ENCODE measurements at places on chromosomes 4 and X. TPM values are rescaled to one million over a fixed set of nuclear protein-coding genes. Genes with fewer than 3 reads are reported as not detected.

GRCh38 chr4:83692028-83692427 lies 156.1 kb downstream of the GPAT3 start:
- no peaks in the 10 kb centered on the region for H3K4me1 ChIP-seq
- H3K4me3 ChIP-seq, result no peak overlapping the region
- no peaks in the 10 kb centered on the region for H3K36me3 ChIP-seq
- DNase-seq, result no peak
- H3K27me3 ChIP-seq, result no peaks in the 10 kb centered on the region

The ADAMTS3 gene
- total RNA-seq, result 3.6 TPM

- H3K36me3 ChIP-seq, result no peaks in the 10 kb centered on the region
- H3K4me1 ChIP-seq, result no peaks in the 10 kb centered on the region
- no peak overlapping the region for H3K4me3 ChIP-seq
- H3K27me3 ChIP-seq, result no peaks in the 10 kb centered on the region
These were observed 69.2 kb downstream of the UCHL1 start for GRCh38 chr4:41325901-41326300.

- no peak for DNase-seq
- H3K4me3 ChIP-seq, result no peak overlapping the region
- H3K4me1 ChIP-seq, result no peaks in the 10 kb centered on the region
- H3K27ac ChIP-seq, result no peak overlapping the region
- H3K27me3 ChIP-seq, result no peaks in the 10 kb centered on the region
These were observed 24.0 kb downstream of the GIMD1 start for GRCh38 chr4:106344647-106344970.

DNA sequence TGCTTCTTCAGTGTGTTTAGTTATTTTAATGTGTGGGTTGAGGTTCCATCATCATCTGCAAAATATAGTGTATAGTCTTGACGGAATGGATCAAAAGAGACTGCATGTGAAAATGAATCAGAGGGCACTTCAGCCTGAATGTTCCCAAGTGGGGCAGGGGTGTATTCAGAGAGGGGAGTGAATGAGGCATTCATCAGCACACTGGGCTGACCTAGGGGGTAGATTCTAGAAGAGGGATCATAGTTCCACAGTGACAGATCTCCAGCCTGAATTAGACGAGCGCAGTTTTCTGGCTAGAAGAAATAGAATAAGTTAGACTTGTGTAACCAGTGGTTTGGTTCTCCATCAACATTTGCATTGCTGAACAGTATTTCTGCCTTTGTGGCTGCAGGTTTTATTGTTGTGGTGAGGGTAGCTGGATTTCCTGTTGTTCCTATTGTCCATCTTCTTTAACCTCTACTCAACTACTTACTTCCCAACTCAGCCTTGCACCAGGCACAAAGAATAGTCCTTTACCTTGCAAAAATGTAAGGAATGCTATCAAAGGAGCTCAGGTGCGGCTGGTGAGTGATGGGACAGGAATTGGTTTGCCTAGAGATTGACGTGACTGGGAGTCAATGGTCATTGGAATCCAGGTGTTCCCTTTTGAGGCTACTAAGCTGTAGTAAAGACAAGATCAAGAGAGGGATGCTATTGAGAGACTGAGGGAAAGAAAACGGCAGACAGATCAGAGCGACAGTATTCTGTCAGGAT lies 50.9 kb downstream of the NAP1L5 start:
- no peak overlapping the region for H3K27ac ChIP-seq
- H3K36me3 ChIP-seq, result no peaks in the 10 kb centered on the region
- DNase-seq, result no peak
- H3K27me3 ChIP-seq, result no peaks in the 10 kb centered on the region

DNA sequence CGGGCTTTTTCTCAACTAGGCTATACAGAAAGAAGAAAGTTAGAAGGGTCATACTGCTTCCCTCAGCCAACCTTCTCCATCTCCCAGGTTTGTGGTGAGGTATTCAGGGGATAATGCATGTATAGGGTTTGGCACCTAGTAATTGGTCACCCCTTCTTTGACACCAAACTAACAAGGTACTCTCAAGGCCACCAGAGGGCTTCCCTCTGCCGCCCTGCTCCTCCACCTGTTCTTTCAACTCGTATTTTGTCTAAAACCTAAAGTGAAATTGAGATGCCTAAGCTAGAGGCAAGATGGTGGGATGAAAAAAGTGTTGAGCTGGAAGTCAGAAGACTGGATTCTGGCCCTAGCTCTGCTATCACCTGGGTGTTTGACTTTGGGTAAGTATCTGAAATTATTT lies 22.0 kb downstream of the CT47C1 start:
- H3K4me3 ChIP-seq, result no peak overlapping the region
- H3K36me3 ChIP-seq, result no peaks in the 10 kb centered on the region
- H3K27ac ChIP-seq, result no peak overlapping the region
- DNase-seq, result no peak
- no peaks in the 10 kb centered on the region for H3K4me1 ChIP-seq

DNA sequence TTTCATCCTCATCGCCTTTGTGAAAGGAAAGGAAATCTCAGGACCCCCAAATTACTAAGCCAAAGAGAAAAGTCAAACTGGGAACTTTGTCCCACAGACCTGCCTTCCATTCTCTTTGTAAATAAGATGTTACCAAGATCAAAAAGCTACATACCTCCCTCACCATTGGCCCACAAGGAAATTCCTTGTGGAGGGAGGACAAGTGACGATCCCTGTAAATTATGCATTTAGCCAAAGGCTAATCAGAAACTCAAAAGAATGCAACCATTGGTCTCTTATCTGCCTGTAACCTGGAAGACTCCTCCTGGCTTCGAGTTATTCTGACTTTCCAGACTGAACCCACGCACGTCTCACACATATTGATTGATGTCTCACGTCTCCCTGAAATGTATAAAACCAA lies 70.3 kb downstream of the SHOX start:
- H3K27me3 ChIP-seq, result no peaks in the 10 kb centered on the region
- no peak for DNase-seq
- H3K4me3 ChIP-seq, result no peak overlapping the region
- H3K27ac ChIP-seq, result no peak overlapping the region
- no peaks in the 10 kb centered on the region for H3K36me3 ChIP-seq
- no peaks in the 10 kb centered on the region for H3K4me1 ChIP-seq

- no peak overlapping the region for H3K4me3 ChIP-seq
- no peak for DNase-seq
- H3K27me3 ChIP-seq, result no peaks in the 10 kb centered on the region
- H3K27ac ChIP-seq, result no peak overlapping the region
- H3K4me1 ChIP-seq, result no peaks in the 10 kb centered on the region
These were observed 219.0 kb upstream of the EMCN start for GRCh38 chr4:100736641-100737451.

DNA sequence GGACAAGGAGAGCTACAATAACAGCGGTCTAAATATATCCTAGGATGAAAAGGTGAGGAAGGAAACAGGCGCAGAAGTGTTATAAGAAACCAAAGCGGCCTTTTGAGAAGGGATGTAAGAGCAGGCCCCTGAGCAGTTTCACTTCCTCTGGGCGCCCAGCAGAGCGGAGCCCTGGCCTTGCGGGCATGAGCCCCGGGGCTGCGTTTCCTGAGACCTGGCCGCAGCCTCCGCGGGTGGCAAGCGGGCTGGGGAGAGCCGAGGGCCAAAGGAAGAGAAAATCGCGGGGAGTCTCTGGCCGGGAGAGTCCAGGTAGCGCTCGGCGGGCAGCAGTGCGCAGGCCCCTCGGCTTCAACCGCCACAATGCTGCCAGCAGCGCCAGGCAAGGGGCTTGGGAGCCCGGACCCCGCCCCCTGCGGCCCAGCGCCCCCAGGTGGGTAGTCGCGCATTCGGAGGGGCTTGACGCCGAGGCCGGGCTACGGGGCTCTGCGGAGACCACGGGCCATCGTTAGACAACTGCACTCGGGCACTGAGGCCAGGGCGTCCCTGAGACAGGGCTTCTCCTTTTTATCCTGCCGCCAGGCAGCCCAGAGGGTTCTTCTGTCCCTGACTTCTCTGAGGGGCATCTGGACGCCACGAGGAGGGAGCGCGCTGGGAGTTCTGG lies at the start of gene BANK1:
TSS of gene BANK1 (plus strand) at position 210 of the 661 bp plus-strand sequence. CDS start at position 361, 151 bp downstream.
- H3K36me3 ChIP-seq, result no peaks in the 10 kb centered on the region
- H3K4me1 ChIP-seq, result no peaks in the 10 kb centered on the region
- DNase-seq, result peak; percentile 86

DNA sequence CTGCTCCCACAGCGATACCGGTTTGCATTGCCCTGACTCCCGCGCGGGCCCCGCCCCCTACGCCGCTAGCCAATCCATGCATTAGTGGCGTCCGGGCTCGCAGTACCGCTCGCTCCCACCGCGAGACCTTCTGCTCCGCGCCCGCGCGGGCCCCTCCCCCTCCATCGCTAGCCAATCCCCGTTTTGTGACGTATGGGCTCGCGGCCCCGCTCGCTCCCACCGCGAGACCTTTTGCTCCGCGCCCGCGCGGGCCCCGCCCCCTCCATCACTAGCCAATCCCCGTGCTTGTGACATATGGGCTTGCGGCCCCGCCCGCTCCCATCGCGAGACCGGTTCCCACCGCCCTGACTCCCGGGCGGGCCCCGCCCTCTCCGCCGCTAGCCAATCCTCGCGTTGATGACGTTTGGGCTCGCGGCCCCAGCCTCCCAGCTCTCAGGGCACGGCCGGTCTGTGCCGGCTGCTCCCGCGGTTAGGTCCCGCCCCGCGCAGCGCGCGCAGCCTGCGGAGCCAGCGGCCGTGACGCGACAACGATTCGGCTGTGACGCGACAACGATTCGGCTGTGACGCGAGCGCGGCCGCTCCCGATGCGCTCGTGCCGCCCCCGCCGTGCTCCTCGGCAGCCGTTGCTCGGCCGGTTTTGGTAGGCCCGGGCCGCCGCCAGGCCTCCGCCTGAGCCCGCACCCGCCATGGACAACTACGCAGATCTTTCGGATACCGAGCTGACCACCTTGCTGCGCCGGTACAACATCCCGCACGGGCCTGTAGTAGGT lies at the start of gene EMD:
TSS of gene EMD (plus strand) at position 497 of the 770 bp plus-strand sequence. CDS start at position 687, 190 bp downstream.
- peak within 1 kb of the TSS; percentile 70 for H3K4me3 ChIP-seq
- no peaks in the 10 kb centered on the region for H3K36me3 ChIP-seq
- H3K27me3 ChIP-seq, result no peaks in the 10 kb centered on the region
- peak; percentile 98 for DNase-seq
- H3K27ac ChIP-seq, result peak within 1 kb of the TSS; percentile 96
- peaks cover 3% of the 10 kb centered on the region for H3K4me1 ChIP-seq

GRCh38 chrX:136273986-136274385 lies 22.8 kb upstream of the MAP7D3 start:
- no peaks in the 10 kb centered on the region for H3K36me3 ChIP-seq
- no peaks in the 10 kb centered on the region for H3K27me3 ChIP-seq

The CPEB2 gene
- total RNA-seq, result 25.6 TPM

The GAB1 gene
- 64.8 TPM for total RNA-seq

GRCh38 chr4:8200302-8200975 lies 1.3 kb downstream of the SH3TC1 start:
- H3K27me3 ChIP-seq, result no peaks in the 10 kb centered on the region
- peak overlapping the region; percentile 62 for H3K4me3 ChIP-seq
- DNase-seq, result peak; percentile 88

The TKTL2 gene
- total RNA-seq, result not detected

GRCh38 chrX:131985526-131986049 lies 37.5 kb upstream of the STK26 start:
- H3K4me3 ChIP-seq, result no peak overlapping the region
- no peak overlapping the region for H3K27ac ChIP-seq
- DNase-seq, result no peak
- no peaks in the 10 kb centered on the region for H3K36me3 ChIP-seq
- no peaks in the 10 kb centered on the region for H3K4me1 ChIP-seq

The CDS1 gene
- total RNA-seq, result 25.1 TPM

GRCh38 chr4:186132577-186133242 lies 28.2 kb downstream of the FAM149A start:
- no peak overlapping the region for H3K4me3 ChIP-seq
- no peak overlapping the region for H3K27ac ChIP-seq
- H3K27me3 ChIP-seq, result no peaks in the 10 kb centered on the region

The UGT2A1 gene
- not detected for total RNA-seq

The TAB3 gene
- 21.9 TPM for total RNA-seq

DNA sequence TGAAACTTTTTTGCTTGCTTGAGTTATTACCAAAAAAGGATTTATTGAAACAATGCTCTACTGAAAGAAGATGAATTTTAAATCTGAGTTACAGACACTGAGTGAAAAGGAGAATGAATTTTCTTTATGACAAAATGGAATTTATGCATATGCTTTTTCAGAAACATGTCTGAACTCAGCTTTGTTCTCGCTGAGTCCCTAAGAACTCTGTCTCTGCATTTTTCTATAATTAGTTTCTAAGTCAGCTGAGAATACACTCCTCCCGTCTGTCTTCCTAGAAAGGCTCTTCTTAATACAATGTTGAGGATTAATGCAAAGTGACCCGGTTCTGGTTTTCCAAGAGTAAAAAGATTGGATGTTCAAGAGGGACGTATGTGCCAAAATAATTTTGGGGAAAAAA lies 463.5 kb downstream of the NKX6-1 start:
- H3K36me3 ChIP-seq, result no peaks in the 10 kb centered on the region
- H3K4me1 ChIP-seq, result no peaks in the 10 kb centered on the region
- no peaks in the 10 kb centered on the region for H3K27me3 ChIP-seq
- H3K27ac ChIP-seq, result no peak overlapping the region
- H3K4me3 ChIP-seq, result no peak overlapping the region
- no peak for DNase-seq

The ARHGAP36 gene
- total RNA-seq, result not detected

- peaks cover 32% of the 10 kb centered on the region for H3K4me1 ChIP-seq
- H3K36me3 ChIP-seq, result no peaks in the 10 kb centered on the region
- H3K27ac ChIP-seq, result peak overlapping the region; percentile 8
- DNase-seq, result no peak
These were observed 10.1 kb downstream of the ELF4 start for GRCh38 chrX:130100180-130100579.

DNA sequence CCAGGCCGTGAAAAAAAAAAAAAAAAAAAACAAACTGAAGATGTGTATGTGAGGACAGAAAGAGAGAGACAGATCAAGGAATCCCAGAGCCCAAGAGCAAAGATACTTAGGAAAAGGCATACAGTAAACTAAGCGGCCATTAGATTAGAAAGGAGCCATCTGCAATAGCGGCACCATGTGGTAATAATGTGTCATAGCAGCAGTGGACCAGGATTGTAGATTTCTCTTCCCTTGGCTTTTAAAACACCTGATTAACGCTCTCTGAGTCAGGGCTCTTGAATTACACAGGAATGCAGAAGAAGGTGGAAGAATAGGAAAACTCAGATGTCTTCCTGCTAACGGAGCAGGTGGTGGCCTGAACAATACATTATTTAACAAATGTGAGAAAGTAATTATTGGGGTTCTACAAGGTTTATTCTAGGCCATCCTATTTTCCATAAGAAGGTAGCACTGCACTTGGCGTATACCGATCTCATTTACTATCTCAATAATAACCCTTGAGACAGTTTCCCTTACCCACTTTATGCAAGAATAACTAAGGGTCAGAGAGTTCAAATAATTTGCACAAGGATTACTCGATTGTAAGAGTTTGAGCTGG lies 182.7 kb downstream of the KCNIP4 start:
- no peaks in the 10 kb centered on the region for H3K36me3 ChIP-seq
- no peaks in the 10 kb centered on the region for H3K4me1 ChIP-seq
- no peak overlapping the region for H3K27ac ChIP-seq
- H3K27me3 ChIP-seq, result no peaks in the 10 kb centered on the region
- no peak for DNase-seq

DNA sequence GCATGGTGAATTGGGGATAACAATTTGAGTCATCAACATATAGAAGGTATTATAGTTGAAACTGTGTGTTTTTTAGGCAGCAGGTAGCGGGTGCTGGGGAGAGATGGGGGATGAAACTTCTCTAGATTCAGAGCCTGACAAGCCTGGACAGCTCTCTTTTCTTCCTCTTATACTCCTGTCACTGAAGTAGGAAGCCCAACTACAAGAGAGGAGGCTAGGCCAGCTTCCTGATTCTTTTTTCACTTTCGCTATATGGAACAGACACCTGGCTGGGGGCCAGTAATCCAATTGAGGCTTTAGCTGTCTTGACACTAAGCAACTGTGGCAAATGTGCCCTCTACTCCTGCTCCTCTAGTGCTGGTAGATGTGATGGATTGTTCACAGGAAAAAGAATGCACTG lies 69.2 kb downstream of the PHKA1 start:
- no peaks in the 10 kb centered on the region for H3K27me3 ChIP-seq
- DNase-seq, result no peak
- H3K27ac ChIP-seq, result no peak overlapping the region
- no peaks in the 10 kb centered on the region for H3K4me1 ChIP-seq
